Stimulated activated CD8-positive, alpha-beta memory T cell treated with anti-CD3 and anti-CD28 coated beads, Interleukin-7, amount 100 ng/mL, for 48 hours (primary cell): ENCODE measurements at places on chromosomes 12 and 14.

DNA sequence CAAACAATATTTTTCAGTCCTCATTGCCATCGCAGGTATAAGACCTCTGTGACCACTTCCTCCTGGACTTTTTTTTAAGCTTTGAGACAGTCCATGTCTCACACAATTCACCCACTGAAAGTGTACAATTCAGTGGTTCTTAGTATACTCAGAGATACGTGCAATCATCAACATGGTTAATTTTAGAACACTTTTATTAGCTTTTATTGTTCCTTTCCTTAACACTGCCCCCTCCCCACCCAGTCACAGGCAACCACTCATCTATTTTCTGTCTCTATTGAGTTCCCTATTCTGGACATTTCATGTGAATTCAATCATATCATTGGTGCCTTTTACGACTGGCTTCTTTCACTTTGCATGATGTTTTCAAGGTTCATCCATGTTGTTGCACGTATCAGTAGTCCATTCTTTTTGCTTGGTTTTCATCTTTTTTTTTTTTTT, 16.2 kb downstream of the NCKAP5L start:
- DNase-seq: no peak

GRCh38 chr12:111102102-111102739, 181.8 kb upstream of the MYL2 start:
- no peak for DNase-seq

DNA sequence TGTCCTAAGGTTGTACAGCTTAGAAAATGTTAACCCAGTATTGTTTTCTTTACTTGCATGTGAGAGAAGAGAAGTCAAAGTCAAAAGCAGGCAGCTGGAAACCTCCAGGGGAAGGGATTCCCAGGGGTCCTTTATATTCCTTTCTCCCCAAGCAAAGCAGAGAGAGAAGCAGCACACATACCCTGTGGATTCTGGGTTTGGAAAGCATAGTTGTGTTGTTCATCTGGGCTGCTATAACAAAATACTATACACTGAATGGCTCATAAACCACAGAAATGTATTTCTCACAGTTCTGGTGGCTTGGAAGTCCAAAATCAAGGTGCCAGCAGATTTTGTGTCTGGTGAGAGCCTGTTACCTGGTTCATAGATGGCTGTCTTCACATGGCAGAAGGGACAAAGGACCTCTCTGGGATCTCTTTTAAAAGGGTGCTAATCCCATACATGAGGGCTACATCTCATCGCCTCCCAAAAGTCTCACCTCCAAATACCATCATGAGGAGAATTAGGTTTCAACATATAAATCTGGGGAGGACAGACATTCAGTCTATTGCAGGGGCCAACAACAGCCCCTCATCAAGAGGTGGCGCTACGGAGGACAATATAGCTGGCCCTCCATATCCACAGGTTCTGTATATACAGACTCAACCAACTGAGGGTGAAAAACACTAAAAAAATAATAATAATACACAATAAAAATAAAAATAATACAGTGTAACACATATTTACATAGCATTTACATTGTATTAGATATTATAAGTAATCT, 19.3 kb upstream of the PCNX1 start:
- DNase-seq: no peak

DNA sequence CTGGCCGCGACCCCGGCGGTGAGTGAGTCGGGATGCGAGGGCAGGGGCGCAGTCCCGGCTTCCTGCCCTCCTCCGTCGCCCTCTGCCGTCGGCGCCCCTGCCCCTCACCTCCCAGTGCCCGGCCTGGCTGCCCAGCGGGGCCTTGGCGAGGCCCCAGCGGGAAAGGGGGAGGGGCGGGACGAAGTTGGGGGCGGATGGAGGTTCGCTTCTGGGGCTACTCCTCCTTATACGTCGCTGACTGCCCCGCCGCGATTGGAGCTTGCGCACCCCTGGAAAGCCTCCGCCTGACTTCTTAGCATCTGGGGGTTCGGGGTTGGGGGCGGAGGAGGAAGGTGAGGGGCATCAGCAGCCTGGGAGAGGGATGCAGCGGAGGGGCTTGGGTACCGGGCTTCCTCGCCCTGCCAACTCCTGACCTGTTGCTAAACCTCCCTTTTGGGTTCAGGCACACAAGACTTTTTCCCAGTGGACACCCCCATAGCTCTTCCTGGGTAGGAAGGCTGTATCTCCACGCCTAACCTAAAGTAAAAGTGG, 406 bp downstream of the TMEM263 start:
- DNase-seq: peak; percentile 55

GRCh38 chr12:119154435-119154818, 24.3 kb upstream of the HSPB8 start:
- no peak for DNase-seq

GRCh38 chr14:65104791-65105190, 2.5 kb upstream of the MAX start:
- DNase-seq: no peak

DNA sequence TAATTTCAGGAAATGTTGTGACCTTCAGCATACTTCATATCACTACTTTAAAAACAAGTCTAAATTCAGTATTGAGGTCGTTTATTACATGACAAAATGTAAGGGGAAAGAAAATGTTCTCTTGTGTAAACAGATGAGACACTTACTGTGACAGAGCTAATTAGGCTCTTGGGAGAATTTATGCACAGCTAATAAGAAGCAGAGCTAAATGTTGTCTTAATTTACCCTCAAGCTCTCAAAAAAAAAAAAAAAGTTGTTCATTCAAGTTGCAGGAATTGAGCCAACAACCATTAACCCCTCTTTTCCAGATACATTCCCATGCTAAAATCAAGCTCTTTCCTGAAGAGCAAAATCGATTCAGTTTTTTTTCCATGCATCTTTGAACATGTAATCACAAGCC, 1419.4 kb downstream of the FSCB start:
- no peak for DNase-seq

DNA sequence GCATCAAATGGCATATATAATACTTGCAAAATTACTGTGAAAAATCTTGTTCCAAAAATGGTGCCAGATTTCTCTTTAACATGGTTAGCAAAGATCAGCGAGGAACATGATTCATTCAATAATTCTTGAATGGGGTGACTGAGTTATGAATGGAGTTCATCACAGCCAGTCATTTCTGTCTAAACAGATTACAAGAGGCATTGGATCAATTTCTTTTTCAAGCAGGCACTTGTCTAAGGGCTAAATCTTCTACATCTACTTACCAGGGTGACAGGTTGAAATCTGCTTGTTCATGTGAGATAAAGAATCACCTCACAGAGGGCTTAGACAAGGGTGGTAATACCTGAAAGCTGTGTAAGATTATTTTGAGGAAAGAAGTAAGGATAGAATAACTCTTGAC, 247.7 kb downstream of the ATP23 start:
- DNase-seq: no peak

GRCh38 chr12:76030341-76031080, 1.1 kb downstream of the PHLDA1 start:
- peak; percentile 39 for DNase-seq

DNA sequence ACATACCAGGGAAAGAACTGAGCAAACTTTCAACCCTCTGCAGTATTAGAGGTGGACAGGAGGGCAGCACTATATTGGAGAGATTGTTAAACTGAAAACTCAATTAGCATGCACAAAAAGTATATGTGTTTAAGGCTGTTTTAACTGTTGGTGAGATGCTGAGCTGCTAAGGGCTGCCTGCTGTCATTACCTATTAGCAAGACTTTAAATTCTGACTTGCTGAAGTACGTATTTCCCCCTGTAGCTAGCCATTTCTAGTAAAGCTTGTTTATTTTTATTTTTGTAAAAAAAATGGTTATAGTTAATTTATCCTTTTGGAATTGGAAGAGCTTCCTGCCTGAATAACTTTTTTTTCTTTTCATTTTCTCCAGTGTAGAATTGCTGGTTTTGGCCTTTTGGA, 92.2 kb downstream of the CACNA1C start:
- no peak for DNase-seq

GRCh38 chr12:97411341-97411740, 51.3 kb upstream of the RMST start:
- no peak for DNase-seq

DNA sequence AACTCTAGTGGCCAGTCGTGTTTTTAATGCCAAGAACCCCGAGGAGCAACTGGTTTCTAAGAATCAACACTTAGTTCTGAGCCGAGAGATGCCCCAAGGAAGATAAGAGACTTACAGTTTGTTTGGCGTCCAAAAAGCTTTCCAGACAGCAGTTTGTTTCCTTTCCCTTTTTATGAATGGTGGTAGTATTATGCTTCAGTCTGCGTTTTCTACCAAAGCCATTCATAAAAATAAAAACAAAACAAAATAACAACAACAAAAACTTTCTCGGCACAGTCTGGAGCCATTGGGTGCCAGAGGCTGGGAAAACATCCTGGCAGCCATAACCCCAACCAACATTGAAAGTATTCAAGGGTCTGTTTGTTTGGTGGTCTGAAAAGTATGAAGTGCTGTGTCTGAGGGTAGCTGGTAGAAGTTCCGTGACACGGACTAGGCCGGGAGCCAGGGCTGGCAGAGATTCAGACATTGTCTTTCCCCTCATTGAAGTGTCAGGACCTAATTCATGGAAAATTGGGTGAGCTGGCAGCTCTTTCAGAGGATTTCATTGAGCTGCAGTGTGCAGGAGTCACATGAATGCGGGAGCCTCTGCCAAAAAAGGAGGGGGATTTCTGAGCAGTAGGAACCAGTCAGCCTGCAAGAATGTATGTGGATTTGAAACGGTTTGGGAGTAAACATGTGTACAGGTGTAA, 124.2 kb downstream of the HMGA2 start:
- no peak for DNase-seq

- DNase-seq: no peak
Measured at GRCh38 chr12:76921891-76922664, 43.3 kb upstream of the CSRP2 start.

GRCh38 chr12:49819786-49820185, 8.4 kb downstream of the NCKAP5L start:
- no peak for DNase-seq

DNA sequence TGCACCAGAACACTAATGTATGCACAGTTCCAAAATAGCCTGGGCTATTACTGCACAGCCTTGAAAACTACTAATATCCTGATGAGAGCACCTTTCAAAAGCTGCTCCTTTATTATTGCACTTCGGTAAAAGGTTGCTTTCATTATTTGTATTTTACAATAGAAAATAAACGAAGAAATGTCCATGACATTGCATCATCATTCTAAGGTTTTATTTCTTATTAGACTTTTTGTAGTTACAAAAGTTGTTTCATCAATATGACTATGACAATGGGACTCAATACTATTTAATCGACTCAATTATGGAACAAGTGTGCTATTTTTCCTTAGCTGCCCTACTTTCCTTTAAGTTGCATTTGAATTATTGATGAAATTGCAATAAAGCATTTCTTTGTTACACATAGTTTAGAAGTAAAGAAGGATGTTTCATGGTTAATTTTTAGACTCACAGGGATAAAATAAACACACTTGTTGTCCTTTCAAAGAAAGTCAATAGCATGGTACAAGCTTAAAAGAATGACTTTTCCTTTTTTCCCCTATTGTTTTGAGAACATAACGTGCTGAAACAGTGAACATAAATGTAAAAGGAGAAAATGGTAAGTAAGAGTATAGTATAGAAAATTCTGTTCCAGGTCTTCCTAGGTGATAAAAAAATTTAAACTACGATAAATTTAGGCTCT, 407.6 kb downstream of the BCAT1 start:
- no peak for DNase-seq

DNA sequence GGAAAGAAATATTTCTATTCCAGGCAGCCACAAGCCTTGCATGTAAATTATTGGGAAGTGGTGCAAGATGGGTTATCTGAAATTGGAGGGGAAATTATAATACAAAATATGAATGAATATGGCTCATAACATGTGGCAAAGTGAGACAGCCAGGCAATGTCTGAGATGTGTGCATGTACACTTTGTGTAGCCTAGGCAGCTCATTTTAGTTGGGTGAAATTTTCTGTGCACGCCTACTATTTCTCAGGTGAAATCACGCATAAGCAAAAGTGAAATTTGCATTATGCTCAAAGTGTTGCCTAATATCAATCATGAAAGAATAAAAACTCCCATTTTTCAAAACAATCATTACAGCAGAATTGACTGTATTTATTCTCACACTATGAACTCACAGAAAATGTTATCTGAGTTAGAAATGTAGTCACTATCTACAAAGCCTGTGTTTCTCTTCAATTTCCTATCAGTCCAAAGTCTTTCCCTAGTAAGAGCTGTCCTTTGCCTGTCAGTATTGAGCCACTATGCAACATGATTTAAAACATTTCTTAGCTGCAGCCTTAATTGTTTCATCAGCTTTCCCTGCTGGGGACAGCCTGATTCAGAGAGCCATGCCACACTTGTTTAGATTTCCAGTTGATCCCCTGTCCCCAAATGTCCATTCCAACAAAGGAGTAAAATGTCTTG, 80.7 kb downstream of the EPS8 start:
- DNase-seq: no peak

DNA sequence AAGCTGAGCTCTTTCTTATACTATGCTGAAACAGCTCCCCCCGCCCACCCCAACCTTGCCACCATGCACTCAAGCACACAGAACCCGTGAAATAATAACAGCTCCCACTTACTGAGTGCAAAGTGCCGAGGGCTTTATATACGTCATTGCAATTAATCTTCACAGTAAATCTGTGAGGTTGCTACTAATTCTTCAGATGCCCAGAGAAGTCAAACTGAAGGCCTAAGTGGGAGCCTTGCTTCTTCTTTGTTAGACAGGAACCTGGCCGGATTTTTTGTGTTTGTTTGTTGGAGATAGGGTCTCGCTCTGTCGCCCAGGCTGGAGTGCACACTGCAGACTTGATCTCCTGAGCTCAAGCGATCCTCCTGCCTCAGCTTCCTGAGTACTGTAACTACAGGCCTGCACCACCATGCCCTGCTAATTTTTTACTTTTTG, 34.0 kb downstream of the VCPKMT start:
- DNase-seq: no peak

- DNase-seq: no peak
Measured at GRCh38 chr12:105820429-105821125, 318.2 kb downstream of the NUAK1 start.

GRCh38 chr12:53098354-53098981, 1.0 kb downstream of the IGFBP6 start:
- DNase-seq: peak; percentile 19

DNA sequence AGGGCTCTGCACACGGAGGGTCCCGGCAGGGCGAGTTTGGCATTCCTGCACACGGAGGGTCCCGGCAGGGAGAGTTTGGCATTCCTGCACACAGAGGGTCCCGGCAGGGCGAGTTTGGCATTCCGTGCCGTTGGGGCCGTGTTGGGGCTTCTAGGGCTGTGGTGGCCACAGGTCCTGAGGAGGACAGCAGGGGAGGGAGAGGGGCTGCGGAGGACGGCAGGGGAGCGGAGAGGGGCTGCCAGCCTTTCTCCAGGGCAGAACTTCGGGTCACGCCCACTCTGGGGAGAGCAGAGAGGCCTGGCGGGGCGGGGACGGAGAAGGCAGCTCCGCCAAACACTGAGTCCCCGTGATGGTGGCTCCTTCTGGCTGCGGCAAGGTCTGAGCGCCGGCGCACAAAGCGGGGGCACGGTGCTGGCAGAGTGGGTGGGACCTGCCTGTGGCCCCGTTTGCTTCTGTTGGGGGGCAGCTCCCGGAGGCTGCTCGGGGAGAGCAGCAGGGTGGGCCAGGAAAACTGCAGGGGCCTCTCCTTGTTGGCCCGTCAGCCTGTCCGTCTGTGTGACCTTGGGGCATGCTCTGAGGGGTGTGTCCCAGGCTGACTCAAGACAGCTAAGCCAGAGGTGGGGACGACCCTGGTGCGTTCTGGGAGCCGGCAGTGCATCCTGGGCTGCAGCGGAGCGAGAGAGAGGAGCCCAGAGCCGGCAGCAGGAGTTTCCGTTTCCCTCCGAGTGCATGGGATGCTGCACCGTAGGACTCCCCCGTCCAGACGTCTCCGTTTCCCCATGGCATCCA, 60.2 kb downstream of the LRCOL1 start:
- no peak for DNase-seq
